ENCODE measurements at places on chromosomes 4 and X.

DNA sequence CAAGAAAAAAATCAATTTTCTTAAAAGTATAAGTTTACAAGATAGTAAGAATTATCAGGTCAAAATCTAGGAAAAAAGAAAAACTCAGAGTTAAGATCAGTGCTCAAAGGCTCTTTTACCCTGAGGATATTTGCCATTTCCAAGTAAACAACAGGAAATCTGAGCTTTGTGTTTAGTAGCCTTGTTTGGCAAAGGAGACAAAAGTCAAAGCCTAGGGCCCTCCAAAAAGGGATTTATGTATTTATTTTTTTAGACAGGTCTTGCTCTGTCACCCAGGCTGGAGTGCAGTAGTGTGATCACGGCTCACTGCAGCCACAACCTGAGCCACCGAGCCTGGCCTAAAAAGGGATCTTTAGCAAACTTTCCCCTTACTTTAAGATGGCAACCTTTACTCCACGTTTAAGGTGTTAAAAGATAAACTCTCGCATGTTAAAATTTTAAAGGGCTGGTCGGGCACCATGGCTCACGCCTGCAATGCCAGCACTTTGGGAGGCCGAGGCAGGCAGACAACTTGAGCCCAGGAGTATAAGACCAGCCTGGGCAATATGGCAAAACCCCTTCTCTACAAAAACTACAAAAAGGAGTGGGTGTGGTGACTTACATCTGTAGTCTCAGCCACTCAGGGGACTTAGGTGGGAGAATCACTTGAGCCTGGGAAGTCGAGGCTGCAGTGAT, 21.3 kb upstream of the OPHN1 start:
- DNase-seq, result no peak

DNA sequence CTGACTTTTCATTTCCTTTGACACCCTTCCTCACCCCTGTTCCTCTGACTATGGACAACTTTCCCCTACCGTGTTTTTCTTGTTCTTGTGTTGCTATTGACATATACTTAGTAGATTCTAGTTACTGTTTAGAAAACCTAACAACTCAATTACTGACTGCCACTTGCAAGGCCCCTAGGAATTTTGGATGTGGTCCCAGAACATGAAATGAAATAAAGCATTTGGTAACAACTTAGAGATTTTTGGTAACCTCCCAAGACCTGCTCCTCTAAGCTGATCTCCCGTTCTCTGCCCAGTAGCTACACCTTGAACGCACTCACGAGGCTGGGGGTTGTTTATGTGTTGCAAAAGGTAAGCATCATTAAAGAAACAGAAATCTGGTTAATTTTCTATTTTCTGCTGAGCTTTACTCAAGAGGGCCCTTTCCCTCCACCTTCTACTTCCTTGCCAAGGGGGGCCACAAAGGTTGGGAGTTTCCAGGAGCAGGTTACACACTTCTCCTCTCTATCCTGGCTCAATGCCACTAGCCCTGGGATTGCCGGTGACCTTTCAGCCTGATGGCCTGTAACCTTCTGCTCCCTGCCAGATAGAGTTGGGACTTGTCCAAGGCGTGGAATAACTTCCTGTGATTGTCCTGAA, 20.5 kb downstream of the GAB3 start:
- no peak for DNase-seq

- no peak for DNase-seq
Measured at GRCh38 chrX:153750127-153750774, 13.8 kb upstream of the PLXNB3 start.

GRCh38 chr4:141654098-141654497, 17.7 kb downstream of the IL15 start:
- DNase-seq, result no peak

GRCh38 chr4:111362941-111363361, 740.1 kb upstream of the PITX2 start:
- DNase-seq, result no peak

GRCh38 chr4:176999935-177000543, 207.3 kb upstream of the VEGFC start:
- DNase-seq, result no peak

GRCh38 chrX:131549011-131549410, 5.1 kb downstream of the OR13H1 start:
- DNase-seq, result no peak

DNA sequence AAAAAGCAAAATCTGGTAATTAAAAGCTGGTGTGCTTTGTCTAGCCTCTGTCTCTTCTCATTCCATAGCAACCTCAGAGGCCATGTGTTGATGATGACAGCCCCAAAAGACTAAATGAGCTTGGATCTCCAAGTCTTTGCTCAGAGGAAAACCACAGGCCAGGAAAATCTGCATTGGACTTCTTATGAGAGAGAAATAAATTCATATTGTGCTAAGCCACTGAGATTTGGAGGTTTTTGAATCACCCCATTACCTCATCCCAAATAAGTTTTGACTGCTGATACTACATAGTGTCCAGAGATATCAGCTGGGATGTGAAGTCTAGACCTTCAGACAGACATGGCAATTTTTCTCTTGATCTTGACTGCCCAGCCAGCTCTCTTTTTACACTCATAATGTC, 178.6 kb upstream of the DIPK2B start:
- DNase-seq, result no peak

DNA sequence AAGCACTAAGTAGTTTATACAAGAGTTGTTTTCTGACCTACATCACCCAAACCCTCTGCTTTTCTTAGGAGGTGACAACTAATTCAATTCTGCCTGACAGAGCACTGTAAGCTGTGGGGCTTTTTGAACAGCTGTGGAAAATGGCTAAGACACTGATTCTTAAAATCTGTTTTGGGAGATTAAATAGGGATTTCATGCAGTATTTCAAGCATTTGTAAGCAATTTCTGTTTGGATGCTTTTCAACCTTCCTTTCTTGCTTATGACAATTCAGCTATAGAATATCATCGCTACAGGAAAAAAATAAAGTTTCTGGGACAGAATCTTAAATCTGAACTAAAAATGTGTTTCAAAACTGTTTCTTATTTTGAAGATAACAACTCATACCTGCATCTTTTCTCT, 459.5 kb downstream of the RAPGEF2 start:
- DNase-seq, result no peak

- DNase-seq, result no peak
Measured at GRCh38 chrX:134236626-134237614, at the start of gene CCDC160. Gene CCDC160 (plus strand): TSS chrX:134237182. CDS start chrX:134244801, 7,619 bp downstream.

GRCh38 chr4:22490718-22491315, 25.0 kb downstream of the ADGRA3 start:
- no peak for DNase-seq

- DNase-seq, result no peak
Measured at GRCh38 chr4:142353149-142353738, 492.9 kb downstream of the INPP4B start.

DNA sequence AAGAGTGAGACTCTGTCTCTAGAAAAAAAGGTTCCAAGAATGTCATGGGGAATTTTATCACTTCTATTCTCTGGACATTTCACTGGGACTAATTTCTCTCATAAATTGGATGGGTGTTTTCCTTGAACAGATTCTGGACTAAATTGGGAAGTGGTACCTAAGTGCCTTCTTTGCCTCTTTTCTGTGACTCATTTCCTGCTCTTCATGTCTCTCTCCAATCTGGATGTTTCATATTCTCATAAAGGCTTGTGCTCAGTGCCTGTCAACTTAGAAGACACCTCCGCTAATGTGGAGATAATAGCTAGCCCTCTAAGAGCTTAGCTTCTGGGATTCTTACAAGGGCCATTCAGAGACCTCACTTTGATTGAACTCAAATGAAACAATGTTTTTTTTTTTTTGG, 38.0 kb upstream of the IGFBP7 start:
- DNase-seq, result no peak

DNA sequence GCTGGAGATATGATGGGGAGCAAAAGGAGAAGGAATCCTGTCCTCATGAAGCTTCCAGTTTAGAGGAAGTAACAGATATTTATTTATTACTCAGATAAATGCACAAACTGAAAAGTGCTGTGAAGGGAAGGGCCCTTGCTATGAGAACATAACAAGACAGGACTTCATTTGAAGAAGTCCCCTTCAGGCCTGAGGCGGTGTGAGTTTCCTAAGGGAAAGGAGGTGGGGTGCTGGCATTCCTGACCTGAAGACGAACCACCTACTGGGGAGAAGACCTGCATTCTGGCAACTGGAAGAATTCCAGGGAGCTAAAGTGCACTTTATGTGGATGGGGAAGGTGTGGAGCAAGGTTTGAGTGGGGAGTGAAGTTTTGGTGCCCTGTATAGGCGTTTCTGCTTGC, 15.9 kb upstream of the SPARCL1 start:
- DNase-seq, result no peak

- DNase-seq, result no peak
Measured at GRCh38 chr4:31189938-31190337, 469.8 kb downstream of the PCDH7 start.

- DNase-seq, result no peak
Measured at GRCh38 chrX:123994730-123995129, 33.2 kb downstream of the STAG2 start.

DNA sequence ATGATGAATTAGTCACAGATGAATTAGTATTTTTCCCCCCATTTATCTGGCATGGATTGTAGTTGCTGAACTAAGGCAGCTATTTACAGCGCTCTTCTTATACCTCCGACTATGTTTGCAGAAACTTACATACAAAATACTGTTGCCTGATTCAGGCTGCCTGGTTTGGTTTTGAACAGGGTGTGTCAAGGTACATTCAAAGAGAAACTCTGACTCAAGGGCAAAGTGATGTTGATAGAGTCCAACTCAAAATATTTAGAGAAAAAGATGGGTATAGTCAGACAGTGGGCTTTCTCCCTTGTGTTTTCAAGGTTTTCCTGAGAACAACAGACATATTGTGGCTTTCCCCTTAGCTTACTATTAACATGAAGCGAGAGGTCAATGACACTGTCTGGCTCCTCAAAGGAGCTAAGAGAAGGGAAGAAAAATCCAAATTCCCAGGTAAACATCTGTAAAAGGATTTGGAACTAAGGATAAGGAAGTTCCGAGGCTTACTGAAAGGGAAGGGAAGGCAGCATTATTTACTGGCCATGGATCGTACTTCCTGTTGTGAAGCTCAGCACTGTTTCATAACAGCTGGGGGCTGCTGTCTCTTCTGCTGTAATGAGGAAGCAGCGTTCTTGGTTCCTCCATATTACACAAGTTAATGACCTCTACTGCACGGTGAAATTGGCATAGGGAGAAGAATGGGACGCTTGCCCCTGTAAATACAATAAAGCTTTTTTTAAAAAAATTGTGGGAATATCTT, 30.9 kb downstream of the FAM9C start:
- no peak for DNase-seq

GRCh38 chr4:117491516-117491915, 406.1 kb upstream of the TRAM1L1 start:
- no peak for DNase-seq

DNA sequence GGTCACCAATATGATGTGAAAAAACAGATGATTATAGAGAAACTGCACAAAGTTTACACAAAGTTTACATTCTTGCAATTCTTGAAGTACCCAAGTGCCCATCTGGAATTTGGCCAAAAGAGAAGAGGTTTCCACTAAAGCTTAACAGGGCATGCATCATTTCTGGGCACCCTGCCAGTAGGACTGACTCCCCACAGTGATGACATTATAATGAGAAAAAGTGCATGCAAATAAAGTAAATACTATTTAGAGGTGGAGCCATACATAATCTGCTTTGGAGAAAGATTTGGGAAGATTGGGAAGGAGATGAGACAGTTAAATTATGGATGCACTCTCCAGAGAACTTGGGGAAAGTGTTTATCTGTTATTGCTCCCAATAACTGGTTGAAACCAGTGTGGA, 93.7 kb upstream of the TRPC3 start:
- DNase-seq, result no peak

DNA sequence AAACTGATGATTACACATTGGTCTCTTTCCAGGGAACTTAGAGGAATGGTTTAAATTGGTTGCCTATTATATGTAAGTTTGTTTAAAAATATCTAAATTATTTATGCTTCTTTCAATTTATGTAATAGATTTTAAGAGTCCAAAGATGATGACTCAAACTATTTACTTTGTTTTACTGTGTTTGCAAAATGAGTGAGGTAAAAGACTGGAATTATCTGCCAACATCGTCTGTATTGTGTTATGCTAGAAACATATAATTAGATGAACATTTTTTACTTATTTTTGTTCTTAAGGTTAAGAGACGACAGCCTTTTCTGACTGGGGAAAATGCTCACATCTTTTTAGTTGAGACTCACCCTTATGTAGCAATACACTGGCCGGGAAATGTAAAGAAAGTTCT, 51.1 kb upstream of the SYTL5 start:
- no peak for DNase-seq

GRCh38 chr4:113566015-113566795, 195.3 kb downstream of the CAMK2D start:
- no peak for DNase-seq

DNA sequence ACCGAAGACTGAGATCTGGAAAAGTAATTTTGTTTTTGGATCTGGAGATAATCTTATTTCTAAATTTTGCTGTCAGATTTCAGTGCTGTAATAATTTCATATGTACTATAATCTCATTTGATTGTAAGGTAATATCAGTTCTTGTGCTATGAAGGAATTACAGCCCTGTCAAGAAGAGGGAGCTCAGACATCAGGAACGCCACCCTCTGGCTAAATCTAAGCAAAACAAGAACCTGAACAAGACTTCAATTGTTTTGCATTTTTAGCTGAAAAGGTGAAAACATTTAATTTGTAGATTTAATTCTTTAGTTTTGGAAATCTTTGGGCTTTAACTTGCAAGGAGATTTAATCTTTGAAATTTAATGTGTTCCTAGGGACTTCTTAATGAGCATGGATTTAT, 525.4 kb upstream of the HS3ST1 start:
- no peak for DNase-seq

DNA sequence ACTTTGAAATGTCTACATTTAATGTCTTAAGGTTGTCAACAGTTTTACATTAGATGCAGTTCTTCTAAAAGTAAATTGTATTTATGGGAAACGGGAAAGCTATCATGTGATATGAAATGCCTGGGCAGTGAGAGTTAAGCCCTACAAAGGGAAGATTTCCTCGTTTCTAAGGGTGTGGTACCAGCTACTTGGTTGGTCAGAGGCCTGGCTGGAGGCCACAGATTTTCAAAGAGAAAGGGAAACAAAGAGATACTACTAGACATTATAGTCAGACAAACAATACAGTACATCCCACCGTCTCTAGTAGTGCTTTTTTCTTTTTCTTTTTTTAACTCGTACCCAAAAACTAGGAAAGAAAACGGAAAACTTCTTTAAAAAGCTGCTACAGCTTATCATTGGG, 467.8 kb downstream of the PCDH7 start:
- no peak for DNase-seq

DNA sequence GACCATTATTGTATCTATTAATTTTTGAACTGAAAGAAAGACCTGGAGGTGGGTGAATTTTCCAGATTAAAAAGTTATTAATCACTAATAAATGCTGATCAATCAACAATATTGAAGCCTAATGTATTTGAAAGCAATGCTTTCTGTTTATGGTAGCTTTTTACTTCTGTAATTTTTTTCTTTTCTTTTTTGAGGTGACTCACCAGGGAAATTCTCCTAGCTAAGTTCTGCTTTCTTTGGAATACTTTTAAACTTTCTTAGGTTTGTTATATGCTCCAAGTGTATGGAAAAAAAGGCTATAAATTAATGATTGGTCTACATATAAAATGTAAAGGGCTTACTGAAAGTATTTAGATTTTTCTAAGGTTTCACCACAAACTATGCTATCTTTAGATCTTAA, 94.2 kb downstream of the MBNL3 start:
- no peak for DNase-seq
